ENCODE measurements at places on chromosomes 4 and X. TPM values are rescaled to one million over a fixed set of nuclear protein-coding genes. Genes with fewer than 3 reads are reported as not detected.

MUC7 gene
- not detected for polyA plus RNA-seq

KCNIP4 gene
- not detected for polyA plus RNA-seq

HPF1 gene
- polyA plus RNA-seq: 58.4 TPM

GRCh38 chr4:174422893-174423256 lies 99.4 kb downstream of the HPGD start:
- no peak for DNase-seq

DNA sequence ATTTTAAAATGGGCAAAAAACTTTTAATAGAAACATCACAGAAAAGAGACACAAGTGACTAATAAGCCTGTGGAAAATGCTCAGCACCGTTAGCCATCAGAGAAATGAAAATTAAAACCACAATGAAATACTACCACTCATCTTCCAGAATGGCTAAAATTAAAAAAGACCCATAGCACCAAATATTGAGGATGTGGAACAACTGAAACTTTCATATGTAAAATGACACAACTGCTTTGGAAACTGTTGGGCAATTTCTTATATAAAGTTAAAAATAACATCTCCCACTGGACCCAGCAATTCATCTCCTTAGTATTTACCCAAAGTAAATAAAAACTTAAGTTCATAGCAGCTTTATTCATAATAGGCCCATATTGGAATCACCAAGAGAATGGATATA lies 94.2 kb downstream of the TENM3 start:
- no peak for DNase-seq

DNA sequence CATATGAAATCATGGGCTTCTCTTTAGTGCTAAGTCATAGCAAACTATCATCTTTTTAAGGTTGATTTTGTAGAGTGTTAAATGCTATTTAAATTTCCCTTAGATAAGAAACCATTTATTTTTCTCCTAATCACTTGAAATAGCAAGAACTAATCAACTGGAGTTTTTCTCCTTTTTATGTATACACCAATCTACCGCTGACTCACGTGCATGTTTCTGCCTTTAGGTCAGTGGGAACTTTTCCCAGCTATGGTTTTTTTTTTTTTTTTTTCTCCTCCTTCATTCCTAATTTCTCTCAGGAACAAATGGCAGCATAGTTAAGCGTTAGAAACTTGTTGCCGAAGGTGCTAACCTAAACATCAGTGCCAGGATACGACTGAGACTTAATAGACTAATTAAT lies 176.4 kb downstream of the BMPR1B start:
- no peak for DNase-seq

DNA sequence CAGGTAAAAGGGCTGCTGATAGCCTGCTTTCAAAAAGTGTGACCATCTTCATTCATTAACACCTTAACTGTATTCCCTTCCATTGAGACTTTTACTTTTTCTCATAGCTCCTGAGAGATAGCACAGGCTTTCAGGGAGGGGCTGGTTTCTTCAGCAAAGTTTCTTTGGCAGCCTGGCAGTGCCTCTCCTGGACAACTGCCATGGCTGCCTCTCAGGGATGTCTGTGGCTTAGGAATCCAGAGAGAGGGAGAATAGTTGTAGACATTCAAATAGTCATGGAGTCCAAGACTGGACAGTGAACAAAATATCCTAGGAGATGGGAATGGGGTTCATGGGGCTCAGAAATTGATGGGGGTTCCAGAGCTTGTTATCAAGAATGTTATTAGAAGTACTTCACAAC lies 81.1 kb downstream of the FAM47B start:
- no peak for DNase-seq

GRCh38 chr4:123770884-123771283 lies 374.3 kb downstream of the SPRY1 start:
- no peak for DNase-seq

Data from aorta (tissue), 5 donors.